CD4-positive, alpha-beta T cell treated with Interferon alpha-2 for 1 hour (primary cell): ENCODE measurements at places on chromosomes 6 and 20.

GRCh38 chr6:134830940-134831339 lies 119.0 kb downstream of the ALDH8A1 start:
- DNase-seq, result no peak

- DNase-seq, result no peak
Observed at GRCh38 chr6:81818901-81819361, 66.5 kb upstream of the TENT5A start.

- DNase-seq, result no peak
Observed at GRCh38 chr6:3419624-3420272, 37.1 kb downstream of the SLC22A23 start.

DNA sequence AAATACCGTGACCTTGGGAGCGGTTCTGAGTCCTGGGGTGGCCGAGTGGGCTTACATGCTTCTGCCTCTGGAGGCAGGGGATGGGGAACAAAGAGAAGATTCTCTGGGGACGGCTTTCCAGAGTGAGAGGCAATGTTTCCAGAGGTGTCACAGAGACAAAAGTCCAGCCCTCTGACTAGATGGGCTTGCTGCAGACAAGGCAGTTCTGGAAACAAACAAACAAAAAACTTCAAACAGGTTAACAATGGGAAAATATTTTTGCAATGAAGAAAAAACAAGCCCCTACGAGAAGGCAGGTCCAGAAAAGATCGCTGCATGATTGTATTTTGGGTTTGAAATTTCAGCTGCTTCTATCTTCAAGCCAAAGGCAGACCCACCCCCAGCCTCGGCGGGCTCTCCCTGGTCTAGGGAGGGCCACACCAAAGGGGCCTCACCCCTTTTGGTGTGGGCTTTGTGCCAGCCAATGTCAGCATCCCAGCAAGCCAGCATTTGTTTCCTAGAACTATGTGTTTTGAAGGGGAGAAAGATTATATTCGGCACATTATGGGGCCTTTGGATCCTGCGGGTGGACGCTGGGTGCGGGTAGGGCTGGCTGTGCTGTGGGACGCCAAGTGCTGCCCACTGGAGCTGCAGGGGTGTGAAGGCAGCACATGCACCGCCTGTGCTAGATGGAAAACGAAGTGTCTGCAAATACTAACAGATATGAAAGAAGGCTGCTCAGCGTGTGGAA lies 42.9 kb downstream of the RIOK1 start:
- DNase-seq, result no peak

- no peak for DNase-seq
Observed at GRCh38 chr6:139549561-139550070, 175.2 kb upstream of the CITED2 start.

GRCh38 chr20:63501818-63502670 lies 3.2 kb upstream of the EEF1A2 start:
- no peak for DNase-seq

- no peak for DNase-seq
Observed at GRCh38 chr20:46901638-46902037, 7.0 kb downstream of the EYA2 start.

DNA sequence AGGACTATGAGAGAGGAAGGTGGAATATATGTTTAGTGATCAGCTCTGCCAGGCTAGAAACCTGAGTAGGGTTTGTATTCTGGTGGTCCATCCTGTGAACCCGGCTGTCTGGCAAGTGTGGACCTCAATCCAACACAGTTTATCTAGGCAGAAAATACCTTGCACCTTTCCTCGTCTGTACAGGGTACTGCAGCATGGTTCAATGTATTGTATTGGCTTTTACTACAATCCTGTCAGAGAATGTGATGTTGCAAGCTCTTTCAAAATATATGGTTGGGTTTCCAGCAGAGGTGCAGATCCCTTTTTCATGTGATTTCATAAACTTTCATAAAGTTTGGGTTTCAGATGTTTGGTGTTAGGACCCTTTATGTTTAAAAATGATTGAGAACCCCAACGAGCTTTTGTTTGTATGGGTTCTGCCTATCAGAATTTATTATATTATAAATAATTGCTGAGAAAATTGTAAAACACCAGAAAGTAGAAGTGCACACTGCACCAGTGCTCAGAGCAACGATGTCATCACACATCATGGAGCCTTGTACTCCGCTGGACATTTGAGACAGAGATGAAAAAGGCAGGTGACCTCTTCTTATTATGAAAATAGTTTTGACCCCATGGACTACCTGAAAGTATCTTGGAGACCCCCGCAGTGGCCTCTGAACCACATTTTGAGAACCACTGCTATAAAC lies 106.6 kb downstream of the RTN4IP1 start:
- peak; percentile 51 for DNase-seq

GRCh38 chr6:139738801-139739455 lies 364.5 kb upstream of the CITED2 start:
- no peak for DNase-seq

GRCh38 chr20:20568604-20569205 lies 143.7 kb downstream of the RALGAPA2 start:
- DNase-seq, result no peak
